CD8-positive, alpha-beta memory T cell (primary cell): ENCODE measurements at places on chromosomes 3 and 15. TPM values are rescaled to one million over a fixed set of nuclear protein-coding genes. Genes with fewer than 3 reads are reported as not detected.

CLDN16 gene
- not detected for polyA plus RNA-seq

CAPN3 gene
- 1.1 TPM for polyA plus RNA-seq

SERINC4 gene
- polyA plus RNA-seq: 2.2 TPM

MOBP gene
- not detected for polyA plus RNA-seq

DNA sequence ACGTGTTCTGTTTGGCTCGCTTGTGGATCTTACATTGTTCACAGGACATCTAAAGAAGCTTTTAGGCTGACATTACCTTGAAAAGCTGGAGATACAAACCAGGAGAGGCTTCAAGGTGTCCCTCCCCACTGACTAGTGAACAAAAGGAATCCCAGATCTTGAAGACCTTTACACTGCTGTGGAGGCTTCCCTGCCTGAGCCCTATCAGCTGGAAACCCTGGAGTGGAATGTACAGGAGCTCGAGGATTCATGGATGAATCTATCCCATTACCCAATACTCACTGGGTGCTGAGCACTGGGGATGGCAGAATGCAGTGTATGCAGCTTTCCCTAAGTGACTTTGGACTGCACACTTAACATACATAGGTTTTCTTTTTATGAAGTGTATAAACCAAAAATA, 82.3 kb upstream of the MFGE8 start:
- no peak for DNase-seq
- no peak overlapping the region for H3K4me3 ChIP-seq
- no peaks in the 10 kb centered on the region for H3K36me3 ChIP-seq

DNA sequence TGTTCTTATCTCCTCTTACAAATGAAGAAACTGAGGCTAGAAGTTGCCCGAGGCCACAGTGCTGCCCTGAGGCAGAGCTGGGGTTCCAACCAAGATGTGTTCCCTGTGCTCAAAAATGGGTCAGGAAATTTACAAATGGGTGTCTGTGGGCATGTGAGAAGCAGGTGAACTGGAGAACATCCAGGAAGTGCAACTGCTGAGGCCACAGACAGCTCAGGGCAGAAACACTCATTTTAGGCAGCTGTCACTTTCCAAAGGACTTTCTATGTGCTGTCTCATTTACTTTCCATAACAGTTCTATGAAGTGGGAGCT, 47.2 kb upstream of the ATP2B2 start:
- no peaks in the 10 kb centered on the region for H3K36me3 ChIP-seq
- no peak for DNase-seq
- no peaks in the 10 kb centered on the region for H3K27me3 ChIP-seq
- H3K27ac ChIP-seq: no peak overlapping the region

DNA sequence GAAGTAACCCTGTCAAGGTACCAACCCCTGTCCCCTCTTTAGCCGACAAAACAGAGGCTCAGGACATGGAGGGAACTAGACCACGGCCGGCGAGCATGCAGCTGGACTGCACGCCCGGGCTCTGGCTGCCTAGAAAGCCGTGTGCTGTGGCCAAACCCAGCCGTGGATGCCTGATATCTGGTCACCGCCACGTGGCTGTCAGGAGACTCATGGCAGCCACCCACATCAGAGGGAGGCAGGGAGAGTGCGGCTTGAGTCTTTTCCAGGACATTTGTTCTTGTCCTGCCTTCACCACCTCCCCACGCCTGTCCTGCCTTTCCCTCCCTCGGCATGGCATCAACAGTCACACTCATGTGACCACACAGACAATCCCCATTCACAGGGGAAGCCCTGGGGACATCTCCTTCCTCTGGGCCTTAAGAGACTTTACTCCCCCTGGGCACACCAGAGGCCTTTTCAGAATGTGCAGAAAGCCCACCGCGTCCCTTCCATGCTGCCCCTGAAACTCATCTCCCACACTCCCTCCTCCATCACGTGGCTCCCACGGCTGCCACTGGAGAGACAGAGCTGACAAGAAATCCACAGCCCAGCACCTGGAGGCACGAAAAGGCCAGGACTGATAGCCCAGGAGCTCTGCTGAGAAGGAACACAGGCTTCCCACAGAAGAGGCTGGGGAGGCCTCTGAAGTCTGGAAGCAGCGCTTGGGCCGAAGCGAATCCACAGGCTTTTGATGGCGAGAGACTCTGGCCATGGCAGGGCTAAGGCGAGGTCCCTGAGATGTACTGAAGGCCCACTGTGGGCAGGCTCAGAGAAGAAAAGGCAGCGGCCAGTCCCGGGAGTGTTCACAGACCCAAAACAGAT, 71.2 kb upstream of the IQSEC1 start:
- no peak overlapping the region for H3K27ac ChIP-seq
- no peaks in the 10 kb centered on the region for H3K36me3 ChIP-seq
- no peak for DNase-seq
- H3K27me3 ChIP-seq: no peaks in the 10 kb centered on the region
- H3K4me1 ChIP-seq: peaks cover under 1% of the 10 kb centered on the region
- H3K4me3 ChIP-seq: no peak overlapping the region

DNA sequence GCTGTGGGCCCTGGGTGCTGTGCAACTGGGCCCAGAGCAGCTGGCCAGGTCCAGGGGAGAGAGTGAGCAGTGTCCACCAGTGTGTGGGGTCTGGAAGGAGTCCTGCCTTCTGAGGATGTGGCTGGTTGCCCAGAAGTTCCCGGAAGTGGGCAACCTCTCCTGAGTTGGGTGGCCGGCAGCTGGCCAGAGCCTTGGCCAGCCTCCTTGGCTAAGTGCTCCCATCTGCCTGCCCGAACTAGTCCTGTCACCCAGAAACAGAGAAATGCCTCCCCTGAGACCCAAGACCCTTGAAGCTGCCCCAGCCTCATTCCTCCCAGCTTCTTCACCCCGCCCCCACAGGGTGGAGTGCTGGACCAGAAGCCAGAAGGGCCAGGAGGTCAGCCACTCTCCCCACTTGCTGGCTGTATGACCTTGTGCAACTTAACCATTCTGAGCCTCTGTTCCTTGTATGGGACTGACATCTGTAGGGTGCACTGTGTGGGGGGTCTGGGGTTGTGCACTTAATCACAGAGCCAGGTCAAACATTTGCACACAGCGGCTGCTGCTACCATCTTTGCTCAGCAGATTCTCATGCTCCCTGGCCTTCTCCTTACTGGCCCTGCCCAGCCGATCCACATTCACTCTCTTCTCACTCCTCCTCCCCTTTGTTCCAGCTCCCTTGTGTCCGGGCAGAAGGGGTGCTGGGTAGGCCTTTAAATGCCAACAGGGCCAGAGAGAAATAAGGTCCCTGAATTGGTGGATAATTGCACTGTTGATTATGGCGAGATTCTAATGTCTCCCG, 7.5 kb upstream of the ALAS1 start:
- no peaks in the 10 kb centered on the region for H3K4me1 ChIP-seq
- H3K4me3 ChIP-seq: no peak overlapping the region
- H3K36me3 ChIP-seq: no peaks in the 10 kb centered on the region

- DNase-seq: no peak
- H3K27ac ChIP-seq: no peak overlapping the region
- no peak overlapping the region for H3K4me3 ChIP-seq
- H3K27me3 ChIP-seq: no peaks in the 10 kb centered on the region
- H3K36me3 ChIP-seq: no peaks in the 10 kb centered on the region
- H3K4me1 ChIP-seq: no peaks in the 10 kb centered on the region
Measured at GRCh38 chr3:14569474-14570000, 29.4 kb upstream of the GRIP2 start.

DNA sequence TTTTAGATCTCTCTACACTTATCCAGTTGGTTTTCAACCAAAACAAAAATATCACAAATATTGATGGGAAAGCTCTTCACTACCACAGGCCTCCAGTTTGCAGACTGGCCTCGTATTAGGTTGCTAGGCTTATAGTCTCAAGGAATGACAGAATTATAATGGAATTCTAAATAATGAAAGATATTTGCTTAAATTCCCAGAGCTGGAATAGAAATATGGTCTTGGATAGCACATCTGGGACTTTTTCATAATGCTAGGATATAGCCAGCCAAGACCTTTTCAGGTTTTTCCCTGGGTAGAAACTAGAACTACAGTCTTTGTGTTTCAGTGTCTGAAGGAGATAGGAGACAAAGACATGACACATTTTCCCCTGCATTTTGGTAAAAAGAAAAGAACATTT, 121.9 kb upstream of the STAC start:
- DNase-seq: no peak
- no peaks in the 10 kb centered on the region for H3K4me1 ChIP-seq
- H3K36me3 ChIP-seq: no peaks in the 10 kb centered on the region

DNA sequence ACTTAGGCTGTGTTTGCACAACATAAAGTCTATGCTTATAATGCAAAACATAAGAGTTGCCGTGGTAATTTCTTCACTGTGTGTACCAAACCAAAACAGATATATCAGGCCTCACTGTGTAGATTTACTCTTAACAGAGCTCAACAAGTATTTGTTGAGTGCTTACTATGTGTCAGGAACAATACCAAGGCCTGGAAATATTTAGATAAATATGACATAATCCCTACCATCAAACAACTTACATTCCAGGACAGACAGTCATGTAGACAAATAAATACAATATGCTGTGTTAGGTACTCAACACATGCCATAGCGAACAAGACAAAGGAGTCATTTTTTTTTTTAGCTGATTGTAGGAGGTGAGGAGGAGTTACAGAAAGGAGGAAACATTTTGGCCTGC, 554.0 kb downstream of the NSUN3 start:
- no peaks in the 10 kb centered on the region for H3K4me1 ChIP-seq
- DNase-seq: no peak
- no peaks in the 10 kb centered on the region for H3K36me3 ChIP-seq
- no peaks in the 10 kb centered on the region for H3K27me3 ChIP-seq

DNA sequence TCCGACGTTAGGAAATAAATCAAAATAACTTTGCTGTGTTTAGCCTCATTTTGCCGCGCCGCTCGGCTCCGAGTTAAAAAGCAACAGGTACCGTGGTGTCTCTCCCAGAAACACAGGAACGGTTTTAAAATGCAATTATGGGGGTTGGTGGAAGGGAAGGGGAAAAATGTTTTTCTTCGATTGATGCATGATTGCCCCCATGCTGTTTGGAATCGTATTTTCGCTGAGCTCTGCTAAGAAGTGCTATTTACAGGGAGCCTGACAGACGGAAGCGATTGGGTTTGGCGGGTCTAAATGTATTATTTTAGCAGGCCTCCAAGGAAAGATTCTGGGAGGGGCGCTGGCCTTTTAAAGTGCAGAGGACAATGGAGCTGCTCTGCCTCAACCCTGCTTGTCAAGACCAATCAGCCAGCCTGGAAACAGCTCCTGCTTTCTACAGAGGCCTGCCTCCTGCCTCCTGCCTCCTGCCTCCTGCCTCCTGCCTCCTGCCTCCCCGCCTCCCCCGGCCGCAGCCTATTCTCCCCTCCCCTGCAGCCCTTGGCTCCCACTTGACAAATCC, 156.7 kb upstream of the TLE3 start:
- H3K4me3 ChIP-seq: no peak overlapping the region
- no peaks in the 10 kb centered on the region for H3K36me3 ChIP-seq
- H3K27ac ChIP-seq: no peak overlapping the region

- H3K27ac ChIP-seq: no peak overlapping the region
- H3K4me1 ChIP-seq: no peaks in the 10 kb centered on the region
- no peaks in the 10 kb centered on the region for H3K27me3 ChIP-seq
- no peak overlapping the region for H3K4me3 ChIP-seq
- DNase-seq: no peak
Measured at GRCh38 chr3:65672871-65673815, 365.6 kb downstream of the MAGI1 start.

DNA sequence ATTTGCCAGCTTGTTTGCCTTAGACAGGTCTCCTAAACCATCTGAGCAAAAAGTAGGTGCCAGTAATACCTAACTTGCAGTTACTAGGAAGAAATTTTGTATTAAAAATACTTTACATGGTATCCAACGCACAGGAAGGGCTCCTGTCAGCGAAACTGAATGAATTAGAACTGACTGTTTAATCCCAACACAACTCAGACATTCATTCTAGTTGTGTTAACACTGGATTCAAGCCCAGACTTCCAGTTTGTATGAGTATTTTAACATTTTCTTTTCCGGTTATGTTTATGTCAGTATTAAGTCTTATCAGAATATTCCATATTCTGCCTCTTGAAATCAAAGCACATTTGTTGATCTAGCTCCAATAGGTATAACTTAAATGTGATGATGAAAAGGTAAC, 82.0 kb upstream of the SOX2 start:
- no peak overlapping the region for H3K27ac ChIP-seq
- H3K4me3 ChIP-seq: no peak overlapping the region
- no peaks in the 10 kb centered on the region for H3K27me3 ChIP-seq
- no peaks in the 10 kb centered on the region for H3K4me1 ChIP-seq

- no peaks in the 10 kb centered on the region for H3K27me3 ChIP-seq
- no peaks in the 10 kb centered on the region for H3K4me1 ChIP-seq
- H3K27ac ChIP-seq: no peak overlapping the region
Measured at GRCh38 chr3:179735321-179735720, 82.5 kb downstream of the USP13 start.

DNA sequence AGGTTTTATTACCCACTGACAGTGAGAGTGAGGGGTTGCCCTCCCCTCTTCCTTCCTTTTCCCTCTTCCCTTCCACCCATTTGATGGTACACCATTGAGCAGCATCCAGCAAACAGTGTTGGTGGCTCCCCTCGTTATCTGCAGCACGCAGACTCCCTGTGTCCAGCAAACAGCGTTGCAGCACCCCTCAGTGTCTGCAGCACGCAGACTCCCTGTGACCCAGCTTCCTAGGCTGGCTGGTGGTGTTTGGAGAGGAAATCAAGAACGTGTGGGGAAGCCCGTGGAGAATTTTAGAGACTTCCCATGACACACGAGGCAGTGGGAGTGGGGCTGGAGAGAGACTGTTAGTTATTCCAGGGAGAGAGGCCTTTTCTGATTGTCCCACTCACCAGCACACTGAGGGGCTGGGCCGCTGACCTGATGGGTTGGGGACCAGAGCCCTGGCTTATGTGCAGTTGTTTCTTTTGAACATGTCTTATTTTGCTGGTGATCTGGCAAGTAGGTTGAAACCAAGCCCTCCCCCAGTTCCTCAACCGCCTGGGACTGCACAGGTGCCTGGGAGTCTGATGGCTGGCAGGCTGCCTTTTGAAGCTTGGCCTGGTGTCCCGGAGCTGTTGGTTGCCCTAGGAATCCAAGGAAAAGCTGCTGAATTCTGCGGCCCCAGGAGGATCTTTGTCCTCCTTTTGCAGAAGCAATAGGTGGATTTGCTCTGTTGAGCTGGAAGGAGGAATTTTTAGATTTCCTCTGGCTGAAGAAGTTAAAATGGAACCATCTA, 19.0 kb downstream of the APBA2 start:
- peaks cover 17% of the 10 kb centered on the region for H3K4me1 ChIP-seq
- no peak overlapping the region for H3K4me3 ChIP-seq
- H3K36me3 ChIP-seq: no peaks in the 10 kb centered on the region
- no peak for DNase-seq
- H3K27ac ChIP-seq: peak overlapping the region; percentile 56

DNA sequence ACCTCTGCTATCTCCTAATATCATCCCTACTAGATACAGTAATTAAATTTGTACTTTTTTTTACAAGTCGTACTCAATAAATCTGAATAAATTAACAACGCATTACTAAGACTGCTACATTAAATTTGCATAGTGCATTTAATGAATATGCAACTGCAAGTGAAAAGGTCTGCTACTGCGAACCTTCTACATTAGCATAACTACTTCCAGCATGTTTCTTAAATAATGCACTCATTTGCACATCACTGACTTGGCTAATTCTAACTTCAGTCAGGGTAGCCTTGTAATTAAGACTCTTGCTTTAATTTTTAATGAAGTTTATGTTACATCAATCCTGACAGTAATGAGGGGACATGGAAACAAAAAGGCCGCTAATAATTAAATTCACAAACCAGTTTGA, 98.9 kb upstream of the FOXB1 start:
- H3K27ac ChIP-seq: no peak overlapping the region
- H3K4me3 ChIP-seq: no peak overlapping the region
- H3K27me3 ChIP-seq: no peaks in the 10 kb centered on the region
- no peak for DNase-seq
- H3K4me1 ChIP-seq: no peaks in the 10 kb centered on the region
